BE2C (cell line): ENCODE measurements at places on chromosomes 7 and 10.

DNA sequence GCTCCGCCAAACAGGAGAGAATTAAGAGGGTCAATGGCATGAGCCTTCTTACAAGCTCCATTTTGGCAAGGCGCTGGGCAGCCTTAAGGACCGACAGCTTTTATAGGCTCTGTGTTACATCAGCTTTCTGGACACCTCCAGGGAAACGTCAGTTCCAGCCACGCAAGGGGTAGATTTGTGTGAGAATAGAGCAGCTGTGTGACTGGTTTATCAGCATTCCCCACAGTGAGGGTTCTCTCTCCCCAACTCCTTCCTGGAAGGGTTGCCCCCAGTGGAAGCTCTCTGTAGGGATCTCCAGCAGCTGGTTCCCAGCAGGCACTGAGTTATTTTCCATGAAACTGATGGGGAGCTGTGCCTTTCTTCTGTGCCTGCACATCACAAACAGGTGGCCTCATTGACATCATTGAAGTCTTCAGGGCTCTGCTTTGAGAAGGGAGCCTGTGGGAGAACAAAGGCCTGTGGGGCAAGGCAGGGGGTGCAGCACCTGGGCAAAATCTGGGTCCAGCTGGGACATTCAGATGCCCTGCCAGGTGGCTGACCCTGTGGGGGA is at the start of gene CUZD1:
Gene CUZD1 (minus strand): TSS at position 75 of the 550 bp plus-strand sequence. CDS start 14 bp downstream, at position 61.
- no peak for DNase-seq

- DNase-seq = no peak
Measured at GRCh38 chr10:78412605-78413004, 378.9 kb downstream of the RPS24 start.

DNA sequence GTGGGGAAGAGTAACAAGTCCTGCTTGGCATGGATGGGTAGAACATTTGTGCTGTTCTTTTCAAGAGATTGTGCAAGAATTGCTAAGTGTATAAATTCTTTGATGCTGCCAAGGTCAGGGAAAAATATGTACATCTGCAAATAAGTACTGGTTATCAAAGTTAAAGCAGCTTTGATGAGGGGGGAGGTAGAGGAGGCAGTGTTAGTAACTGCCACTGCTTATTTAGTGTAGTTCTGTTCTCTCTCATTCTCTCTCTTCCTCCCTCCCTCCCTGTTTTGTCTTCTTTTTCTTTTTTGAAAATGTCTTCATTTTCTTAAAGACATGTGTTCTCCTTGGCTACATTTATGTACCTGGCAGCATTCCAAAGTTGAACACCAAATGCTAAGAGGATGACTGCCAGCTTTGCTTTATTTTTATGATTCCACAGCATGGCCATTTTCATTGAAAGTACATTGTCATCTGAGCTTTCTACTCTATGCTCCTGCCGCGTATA is 18.6 kb downstream of the CACNB2 start:
- no peak for DNase-seq

GRCh38 chr10:90171014-90171722 is 469.8 kb downstream of the KIF20B start:
- DNase-seq = no peak

DNA sequence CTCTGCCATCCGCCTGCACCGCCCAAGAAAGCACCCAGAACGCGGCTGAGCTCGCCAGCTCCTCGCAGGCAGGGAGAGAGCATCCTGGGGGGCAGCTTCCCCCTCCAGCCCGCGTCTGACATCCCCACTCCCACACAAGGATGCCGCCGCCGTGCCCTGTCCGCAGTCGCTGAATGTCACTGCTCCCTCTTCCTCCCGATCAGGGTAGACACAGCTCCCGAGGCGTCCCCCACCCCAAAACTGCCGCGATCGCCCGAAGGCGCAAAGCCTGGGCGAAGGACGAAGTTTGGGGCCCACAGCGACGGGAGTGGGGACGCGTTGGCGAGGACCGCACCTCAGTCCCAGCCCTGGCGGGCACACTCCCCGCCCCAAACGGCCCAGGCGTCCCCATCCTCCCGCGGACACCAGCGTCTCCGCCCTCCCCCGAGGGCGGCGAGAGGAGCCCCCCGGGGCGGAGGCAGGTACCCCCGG is 1.5 kb upstream of the KAT6B start:
- DNase-seq = peak; percentile 44

DNA sequence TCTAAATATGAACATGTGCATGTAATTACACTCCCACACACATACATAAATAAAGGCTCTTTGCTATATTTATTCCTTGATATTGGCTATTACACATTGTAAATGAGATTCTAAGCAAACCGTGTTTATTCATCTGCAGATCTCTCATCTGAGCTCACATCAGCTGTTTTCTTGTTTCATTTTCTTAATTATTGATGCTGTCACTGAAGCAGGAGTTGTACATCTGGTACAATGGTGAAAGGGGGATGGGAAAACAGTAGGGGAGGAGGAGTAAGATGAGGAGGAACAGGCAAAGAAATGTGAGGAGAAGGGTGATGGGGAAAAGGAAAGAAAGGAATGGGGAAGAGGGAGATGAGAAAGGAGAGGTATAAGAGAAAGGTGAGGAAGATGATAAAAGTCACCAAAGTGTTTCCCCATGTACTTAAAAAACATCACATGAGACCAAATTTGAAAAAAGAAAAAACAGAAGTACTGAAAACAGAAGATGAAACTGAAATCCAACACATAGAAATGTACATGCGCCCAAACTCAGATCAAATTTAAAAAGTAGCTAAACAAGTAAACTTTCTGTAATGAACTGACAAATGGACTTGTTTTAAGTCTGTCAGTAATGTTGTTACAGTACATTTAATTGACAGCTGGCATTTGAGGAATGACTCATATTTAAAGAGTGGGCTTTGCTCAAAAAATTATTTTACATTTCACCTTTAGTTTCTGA is 472.2 kb downstream of the ARL4A start:
- no peak for DNase-seq

- DNase-seq = no peak
Measured at GRCh38 chr7:28672397-28672797, 260.1 kb downstream of the CREB5 start.

DNA sequence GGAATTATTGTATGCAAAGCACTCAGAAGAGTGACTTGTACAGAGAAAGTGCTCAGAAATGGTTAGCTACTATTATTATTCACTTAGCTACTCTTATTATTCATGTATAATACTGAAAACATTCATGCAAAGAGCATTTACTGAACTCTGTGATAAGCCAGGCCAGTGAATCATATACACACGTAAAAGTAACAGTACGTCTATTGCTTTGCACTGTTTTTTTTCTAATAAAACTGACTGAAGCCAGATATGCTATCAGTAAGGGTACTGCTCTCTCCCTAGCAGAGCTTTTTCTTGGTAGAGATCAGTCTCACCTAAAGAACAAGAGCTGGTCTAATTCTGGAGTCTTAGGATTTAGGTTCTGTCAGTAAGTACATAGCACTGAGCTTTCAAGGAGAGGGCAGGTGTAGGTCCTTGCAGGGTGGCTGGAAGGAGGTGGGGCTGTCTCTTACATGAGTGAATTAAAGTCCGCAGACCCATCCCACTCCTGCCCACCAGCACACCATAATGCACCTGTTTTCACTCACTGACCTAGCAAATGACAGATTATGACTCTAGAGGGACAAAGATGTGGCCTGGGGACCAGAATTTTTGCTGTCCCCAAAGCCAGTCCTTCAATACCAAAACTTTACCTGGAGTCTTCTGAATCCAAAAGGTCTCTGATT is 145.9 kb downstream of the ARID5B start:
- DNase-seq = no peak

- no peak for DNase-seq
Measured at GRCh38 chr7:30330134-30331111, 46.0 kb downstream of the ZNRF2 start.

DNA sequence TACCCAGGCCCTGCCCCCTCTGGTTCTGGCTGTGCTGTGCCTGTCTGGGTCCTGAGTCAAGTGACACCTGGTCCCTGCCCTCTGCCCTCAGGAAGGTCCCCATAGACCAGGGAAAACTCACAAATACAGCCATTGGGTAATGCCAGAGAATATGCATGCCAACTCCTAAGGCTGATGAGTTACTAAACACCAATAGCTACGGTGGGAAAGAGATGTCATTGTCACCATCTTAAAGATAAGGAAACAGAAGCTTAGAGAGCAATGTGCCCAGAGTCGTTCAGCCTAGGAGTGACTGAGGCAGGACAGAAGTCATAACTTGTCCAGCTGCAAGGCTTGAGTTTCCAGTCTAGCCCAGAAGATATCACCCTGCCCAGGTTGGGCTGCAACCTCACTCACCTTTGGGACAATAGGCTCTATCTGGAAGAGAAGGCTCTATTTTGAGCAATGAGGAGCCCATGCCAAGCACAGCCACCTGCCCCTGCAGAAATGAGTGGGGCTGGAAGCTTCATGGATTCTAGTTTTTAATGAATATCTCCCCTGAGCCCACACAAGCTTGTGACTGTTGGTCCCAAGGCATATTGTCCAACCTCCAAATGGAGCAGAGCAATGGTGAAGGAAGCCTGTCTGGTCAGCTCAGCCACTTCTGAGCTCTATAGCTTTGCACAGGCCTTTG is 42.6 kb downstream of the ZNF273 start:
- no peak for DNase-seq

DNA sequence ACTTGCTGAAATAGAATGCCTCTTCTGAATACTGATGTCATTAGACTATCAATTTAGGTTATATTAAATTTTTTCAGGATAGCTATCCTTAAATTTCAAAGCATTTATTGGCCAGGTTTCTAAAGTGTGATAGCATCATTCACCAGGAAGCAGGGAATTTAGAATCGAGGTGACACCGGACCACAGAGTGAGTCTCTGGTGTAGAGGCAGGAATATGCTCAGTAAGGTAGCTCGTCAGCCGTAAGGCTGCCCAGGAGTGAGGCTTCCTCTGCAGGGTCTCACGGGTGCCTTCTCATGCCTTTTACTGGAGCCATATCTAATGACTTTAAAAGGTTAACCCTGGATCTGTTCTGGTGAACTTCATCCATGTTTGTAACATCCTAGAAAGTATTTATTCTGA is 170.8 kb upstream of the KLF14 start:
- no peak for DNase-seq
